Upper lobe of left lung (tissue), 6 donors: ENCODE measurements at places on chromosomes 4 and X.

- no peak for DNase-seq
Measured at GRCh38 chr4:151426513-151426912, 17.5 kb downstream of the FHIP1A start.

DNA sequence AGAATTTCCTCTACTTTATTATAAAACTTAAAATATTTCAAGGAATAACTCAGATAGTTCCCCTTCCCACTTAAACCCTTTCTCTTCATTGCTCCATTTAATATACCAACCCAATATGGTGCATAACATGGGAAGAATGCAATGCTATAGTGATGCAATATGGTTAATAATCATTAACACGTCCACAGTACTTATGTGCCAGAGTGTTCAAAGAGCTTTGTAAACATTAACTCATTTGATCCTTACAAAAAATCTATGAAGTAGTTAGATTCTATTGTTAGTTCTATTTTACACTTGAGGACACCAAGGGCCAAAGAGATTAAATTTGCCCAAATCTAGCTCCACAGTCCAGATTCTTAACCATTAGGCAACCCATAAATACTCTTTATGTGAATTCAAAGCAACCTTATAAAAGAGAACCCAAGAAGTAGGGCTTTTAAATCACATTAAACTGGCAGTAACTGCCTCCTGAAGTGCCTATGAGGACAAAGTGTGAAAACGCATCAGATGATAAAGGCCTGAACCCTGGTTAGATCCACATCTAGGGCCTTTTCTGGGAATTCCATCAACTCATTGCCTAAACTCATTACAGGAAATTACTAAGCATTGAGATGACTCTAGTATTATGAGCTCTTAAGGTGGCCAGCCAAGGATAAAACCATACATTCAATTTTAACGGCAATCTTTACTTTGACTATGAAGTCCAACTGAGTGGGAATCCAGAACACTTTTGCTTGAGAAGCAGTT is 94.3 kb downstream of the AREG start:
- DNase-seq, result no peak

GRCh38 chr4:32697281-32697814 is 1977.2 kb downstream of the PCDH7 start:
- DNase-seq, result no peak

DNA sequence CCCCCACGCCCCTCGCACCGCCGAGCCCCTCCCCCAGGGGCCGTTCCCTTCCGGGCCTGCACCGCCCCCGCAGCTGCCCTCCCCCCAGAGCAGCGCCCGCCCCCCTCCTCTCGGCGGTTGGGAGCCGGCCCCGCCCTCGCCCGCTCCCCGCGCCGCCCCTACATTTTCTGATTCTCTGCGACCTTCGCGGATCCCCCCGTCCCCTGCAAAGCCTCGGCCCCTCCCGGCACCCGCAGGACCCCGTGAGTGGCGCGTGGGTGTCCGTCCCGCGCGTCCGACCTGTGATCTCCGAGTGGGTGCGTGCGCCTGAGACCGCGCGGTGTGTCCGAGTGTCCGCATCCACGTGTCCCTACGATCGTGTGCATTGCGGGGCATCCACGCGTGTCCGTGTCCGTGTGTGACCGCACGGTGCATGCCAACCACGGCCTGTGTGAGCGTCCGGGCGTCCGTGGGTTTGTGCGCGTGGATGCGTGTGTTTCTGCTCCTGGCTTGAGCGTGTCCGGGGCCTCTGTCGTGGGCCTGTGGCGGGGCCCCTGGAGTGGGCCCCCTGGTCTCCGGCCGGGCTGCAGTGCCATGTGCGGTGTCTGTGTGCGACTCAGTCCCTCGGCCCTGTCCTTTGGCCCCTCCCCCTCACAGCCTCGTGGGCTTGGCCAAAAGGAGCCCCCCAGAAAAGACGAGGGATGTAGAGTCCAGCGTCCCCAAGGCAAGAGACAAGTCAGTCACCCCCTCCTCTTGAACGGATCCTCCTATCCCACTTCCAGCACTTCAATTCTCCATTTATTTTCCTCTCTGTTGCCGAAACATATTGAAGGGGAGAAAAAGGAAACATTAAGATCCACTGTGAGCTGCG is 8.8 kb upstream of the NKX1-1 start:
- DNase-seq, result peak; percentile 66

- no peak for DNase-seq
Measured at GRCh38 chrX:47651043-47651905, 911 bp upstream of the ELK1 start.

DNA sequence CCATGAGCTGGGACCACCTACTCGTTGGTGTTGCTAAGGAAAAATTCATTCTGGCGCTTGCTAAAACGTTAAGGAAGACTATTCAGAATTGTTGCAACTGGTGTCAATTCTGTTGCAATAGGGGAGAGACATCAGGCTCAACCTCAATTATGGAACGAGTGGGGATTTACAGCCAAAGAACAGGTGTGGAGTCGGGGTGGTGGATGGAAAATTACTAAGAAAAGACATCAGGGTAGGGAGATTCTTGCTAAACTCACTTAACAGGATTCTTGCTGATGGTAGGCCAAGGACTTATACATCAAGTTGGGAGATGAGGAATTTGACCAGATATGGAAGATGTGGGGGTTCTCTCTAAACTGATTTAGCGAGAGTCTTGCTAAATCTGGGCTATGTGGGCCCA is 139.7 kb downstream of the TENM3 start:
- DNase-seq, result no peak
